ENCODE measurements at places on chromosomes 2 and 18.

DNA sequence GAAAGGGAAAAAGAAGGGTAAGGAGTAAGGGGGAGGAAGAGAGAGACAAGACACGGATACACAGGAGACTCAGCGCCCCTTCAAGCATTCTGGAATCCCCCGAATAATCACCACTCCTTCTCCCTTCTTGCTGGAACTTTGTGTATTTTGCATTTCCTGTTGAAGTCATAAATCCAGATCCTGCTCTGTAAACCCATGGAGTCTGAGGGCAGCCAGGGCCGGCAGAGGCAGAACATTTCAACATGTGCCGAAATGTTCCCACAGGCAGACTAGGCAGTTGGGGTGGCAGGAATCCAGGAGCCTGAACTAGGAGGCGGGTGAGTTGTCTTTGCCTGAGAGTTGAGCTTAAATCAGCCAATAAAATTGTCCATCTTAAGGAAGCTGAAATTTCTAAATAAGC lies 193.1 kb downstream of the SH3RF3 start:
- DNase-seq: no peak

DNA sequence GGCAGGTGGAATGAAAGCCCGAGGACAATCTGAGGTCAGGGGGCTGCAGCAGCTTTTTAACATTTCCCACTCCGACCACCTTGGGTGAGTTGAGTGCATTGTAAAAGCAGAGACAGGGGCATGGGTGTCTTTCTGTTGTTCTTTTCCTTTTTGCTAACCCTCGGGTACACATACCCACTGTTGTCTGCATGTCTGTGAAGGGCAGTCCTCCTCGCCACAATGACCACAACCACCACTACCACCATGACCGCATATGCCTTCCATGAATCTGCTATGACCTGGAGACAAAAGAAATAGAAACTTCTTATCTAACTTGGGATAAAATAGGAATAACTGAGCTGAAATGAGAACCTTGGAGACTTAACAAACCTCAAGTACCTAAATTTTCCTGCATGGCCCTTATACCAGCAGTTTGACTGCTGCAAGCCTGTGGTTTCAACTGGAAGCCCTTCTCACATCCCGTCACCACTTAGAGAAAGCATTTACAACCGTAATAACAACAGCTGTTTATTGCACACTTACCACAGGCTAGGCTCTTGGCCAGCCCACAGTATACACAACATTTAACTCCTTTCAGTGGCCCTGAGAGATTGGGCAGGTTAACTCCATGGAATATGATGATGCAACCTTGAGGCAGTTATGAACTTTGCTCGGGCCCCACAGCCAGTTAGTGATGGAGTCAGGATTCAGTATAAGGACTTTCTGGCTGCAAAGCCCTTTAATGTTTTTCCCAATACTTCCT lies 80.3 kb downstream of the GYPC start:
- DNase-seq: no peak

DNA sequence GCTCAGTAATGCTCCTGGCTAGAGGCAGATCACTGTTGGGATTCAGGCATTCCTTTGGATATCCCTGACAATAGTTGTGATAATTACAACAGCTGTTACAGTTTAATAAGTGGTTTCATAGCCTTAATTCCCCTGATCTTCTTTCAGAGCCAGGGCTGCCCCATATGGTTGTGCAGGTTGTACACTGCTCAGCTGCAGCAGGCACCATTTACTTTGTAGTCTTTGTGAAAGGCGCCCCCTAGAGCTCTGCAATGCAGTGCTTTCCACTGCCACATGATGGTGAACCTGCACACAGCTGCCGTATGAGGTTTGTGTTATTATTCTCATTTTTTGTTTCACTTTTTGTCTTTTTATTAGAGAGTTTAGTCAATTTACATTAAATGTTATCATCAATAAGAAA lies 239.1 kb downstream of the KCNS3 start:
- DNase-seq: no peak

DNA sequence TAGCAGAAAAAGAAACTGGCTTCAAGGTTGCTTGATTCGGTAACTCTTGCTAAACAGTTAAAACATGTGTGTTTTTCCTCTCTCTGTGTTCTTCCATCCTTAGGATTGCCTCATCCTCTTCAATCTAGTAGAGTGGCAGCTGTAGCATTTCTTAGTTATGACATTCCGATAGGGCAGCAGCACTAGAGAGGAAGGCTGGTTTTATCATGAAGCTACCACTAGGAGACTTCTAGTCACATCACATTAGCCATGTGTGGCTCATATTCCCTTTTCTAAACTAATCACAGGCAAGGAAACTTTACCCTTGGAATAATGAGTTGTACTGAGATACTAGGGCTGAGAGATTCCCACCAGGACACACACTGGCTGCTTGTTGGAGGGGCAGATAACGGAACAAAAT lies 187.6 kb downstream of the DOK6 start:
- DNase-seq: no peak

DNA sequence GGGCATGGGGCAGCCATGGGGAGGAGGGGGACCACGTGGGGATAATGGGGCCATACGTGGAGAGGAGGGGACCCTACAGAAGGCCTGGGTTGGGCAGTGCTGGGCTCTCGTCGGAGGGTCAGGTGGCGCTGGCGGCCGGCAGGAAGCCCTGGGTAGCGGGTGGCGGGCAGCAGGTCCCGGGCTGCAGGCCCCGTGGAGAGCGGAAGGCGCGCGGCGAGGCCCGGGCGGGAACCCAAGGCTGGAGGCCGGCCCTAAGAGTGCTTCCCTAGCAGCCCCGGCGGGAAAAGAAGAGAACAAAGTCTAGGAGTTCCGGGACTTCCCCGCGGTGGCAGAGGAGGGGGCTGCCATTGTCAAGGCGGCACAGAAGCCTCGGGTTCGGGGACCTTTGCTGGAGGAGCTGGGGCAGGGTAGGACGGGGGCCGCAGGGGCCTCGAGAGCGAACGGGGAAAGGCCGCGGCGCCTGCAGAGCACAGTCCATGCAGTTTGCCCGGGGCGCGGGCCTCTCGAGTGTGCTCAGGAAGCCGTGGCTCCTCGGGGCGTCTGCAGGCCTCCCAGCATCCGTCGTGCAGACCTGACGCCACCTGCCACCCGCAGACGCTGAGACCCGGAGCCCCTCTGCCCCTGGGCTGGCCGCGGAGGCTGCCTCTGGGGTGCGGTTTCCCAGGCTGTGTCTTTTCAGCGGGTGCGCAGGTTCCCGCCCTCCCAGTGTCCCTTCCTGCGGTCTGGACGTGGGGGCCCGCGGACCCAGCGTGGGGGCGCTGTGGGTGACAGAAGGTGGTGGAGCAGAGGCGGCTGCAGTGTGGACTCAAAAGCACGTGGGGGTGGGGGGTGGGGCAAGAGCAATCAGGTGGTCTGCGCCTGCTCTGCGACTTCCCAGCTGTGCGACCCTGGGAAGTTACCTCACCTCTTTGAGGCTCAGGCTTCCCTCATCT lies 19.4 kb upstream of the NCL start:
- DNase-seq: peak; percentile 26

DNA sequence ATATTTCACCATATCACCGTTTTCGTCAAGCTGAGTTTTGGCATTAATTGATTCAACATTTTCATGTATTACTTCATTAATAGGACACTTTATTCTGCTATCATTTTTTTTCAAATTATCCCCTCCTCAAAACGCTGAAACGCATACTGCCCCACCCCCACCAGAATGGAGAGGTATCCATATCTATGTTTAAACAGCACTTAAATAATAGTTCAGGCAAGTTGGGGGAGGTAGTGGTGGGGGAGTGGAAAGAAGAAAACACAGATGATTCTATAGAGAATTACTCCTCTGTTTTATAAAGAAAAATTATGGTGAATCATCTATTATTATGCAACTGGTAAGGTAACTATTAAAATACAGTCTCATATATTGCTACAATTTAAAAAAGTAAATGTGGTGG lies 314.4 kb upstream of the ZEB2 start:
- no peak for DNase-seq

DNA sequence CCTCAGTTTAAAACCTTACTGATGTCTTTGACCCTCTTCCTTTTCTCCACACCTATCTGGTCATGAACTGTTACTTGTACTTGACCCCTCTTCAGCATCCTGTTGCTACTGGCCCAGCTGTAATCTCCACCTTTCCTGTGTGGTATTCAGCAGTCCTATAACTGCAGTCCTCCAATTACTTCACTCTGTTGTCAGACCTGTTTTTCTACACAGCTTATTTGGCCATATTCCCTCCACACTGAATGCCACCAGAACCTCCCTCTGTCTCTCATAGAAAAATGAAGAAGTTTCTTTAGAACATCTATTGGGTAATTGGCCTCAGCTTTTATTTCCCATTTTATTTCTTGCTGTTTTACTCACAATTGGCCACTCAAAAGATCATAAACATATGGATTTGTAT lies 155.4 kb downstream of the ASXL3 start:
- no peak for DNase-seq

DNA sequence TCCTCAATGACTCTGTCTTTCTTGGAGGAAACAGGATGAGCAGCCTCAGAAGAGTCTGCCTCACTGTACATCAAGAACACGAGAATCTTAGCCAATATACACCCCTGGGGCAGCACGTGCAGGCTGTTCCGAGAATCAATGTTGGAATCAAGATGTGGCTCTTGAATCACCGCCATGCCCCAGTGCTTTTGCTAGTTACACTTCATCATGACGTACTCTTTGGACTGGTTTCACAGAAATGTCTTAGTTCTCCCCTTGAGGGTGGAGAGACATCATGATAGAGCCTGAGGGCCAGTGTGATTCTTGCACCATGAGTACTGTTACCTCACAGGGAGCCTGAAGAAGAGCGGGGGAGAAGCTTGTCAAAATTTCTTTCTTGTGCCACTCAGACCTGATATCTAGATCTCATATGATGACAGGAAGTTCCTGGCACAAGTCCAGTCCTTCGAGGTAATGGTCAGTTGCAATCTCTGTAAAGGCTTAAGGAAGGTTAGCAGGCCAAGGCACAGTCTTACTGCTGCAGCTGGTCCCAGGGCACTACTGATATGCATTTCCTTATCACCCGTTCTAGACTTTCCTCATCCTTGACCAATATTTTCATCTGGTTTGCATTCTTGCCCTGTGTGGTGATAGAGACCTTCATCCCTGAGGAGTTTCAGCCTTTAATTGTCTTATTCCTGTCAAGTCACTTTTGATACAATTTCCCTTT lies 28.2 kb upstream of the STAT4 start:
- DNase-seq: no peak

DNA sequence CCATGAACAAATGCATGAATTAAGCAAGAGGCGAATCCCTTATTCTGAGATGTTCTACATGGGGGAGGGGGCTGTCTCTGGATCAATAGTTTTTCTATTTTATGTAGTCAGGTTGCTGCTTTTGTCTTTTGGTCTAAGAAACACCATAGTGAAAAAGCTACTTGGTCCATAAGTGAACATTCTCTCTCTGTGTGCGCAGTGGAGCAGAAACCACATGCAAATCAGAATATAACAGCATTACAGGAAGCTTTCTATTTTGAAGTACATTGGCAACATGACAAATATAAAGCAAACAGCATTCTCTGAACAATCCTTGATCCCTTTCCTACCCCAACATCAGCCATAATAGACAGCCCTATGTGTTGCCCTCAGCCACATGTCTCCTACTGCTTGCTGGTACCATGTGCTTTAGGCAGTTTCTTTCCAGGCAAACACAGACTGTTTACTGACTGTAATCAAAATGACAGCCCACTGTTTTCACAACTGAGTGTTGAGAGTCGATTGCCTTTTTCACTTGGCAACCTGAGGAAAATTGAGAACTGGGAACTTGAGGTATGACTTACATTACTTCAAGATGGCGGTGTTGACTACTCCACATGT lies 10.6 kb downstream of the SCN3A start:
- DNase-seq: no peak

GRCh38 chr18:45541421-45541820 lies 73.9 kb upstream of the SLC14A2 start:
- DNase-seq: no peak

DNA sequence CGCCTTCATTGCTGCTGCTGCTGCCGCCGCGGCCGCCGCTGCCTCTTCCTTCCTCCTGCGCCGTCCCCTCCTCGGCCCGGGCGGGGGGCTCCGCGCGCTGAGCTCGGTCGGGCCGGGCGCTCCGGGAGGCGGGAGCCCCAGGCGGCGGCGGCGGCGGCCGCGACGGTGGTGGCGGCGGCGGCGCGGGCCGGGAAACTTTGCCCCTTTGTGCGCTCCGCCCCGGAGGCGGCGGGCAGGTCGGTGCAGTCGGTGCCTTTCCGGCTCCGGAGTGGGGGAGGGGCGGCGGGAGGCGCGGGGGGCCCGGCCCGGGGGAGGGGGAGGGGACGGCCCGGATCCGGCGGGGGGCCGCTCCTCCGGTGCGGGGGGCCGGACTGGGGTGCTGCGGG lies 205 bp downstream of the TET3 start:
- peak; percentile 77 for DNase-seq

GRCh38 chr2:112021781-112022231 lies 33.3 kb upstream of the TMEM87B start:
- no peak for DNase-seq

DNA sequence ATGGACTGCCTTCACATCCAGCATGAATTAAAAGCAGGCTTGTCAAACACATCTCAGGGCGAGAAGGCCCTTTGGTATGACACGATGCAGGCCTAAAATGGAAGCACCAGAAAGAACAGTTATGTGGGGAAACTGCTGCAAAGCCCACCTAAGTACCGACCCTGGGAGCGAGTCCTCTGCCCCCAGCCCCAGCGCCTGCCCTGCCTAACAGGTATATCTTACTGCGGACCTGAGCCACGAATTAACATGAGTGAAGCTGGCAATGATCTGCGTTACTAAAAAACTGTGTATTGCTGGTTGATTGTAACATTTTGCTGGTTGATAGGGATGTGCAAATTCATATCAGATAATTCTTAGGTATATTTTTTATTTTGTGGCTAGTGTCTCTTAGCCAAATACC lies 441.5 kb downstream of the ZNF516 start:
- no peak for DNase-seq

DNA sequence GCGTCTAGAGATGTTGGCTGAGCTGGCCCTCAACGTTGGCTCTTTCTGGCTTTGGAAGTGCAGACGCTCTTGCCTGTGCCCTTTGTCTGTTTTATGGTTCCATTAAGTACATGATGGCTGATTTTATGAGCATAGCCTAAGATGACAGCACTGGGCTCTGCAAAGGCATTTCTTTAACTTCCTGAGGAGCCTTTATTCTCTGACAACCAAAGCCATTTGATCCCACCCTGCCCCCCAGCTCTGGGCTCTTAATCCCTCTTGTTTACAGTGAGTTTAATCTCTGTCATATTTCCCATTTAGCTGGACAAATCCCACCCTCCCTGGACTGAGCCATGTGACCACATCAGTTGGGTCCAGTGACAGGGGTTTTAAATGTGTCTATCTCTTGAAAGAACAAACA lies 195.9 kb downstream of the ACKR3 start:
- no peak for DNase-seq

DNA sequence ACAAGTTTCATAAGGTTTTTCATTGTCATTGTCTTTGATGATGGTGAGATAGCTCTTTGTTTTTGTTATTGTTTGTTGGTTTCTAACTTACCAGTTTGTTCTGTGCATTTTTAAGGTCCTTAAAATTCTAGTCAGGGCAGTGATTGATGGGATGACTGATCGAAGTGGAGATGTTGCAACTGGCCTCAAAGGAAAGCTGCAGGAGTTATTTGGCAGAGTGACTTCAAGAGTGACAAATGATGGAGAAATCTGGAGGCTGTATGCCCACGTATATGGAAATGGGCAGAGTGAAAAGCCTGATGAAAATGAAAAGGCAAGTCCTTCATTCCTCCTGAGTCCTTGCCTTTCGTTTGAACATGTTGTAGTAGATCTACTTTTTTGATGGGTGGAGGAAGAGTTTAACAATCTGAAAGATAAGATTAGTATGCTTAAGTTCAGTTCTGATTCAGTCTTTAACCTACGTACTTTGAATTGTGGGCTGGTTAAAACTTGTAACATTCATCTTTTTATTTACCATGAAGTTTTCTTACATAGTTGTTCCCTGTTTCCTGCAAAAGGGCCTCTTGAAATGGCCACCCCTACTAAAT lies 135.8 kb upstream of the LTBP1 start:
- no peak for DNase-seq

GRCh38 chr18:32771169-32771751 lies 1.6 kb downstream of the KLHL14 start:
- no peak for DNase-seq

All from CD4-positive, alpha-beta memory T cell (primary cell).